ENCODE measurements at places on chromosomes 7 and 10.

DNA sequence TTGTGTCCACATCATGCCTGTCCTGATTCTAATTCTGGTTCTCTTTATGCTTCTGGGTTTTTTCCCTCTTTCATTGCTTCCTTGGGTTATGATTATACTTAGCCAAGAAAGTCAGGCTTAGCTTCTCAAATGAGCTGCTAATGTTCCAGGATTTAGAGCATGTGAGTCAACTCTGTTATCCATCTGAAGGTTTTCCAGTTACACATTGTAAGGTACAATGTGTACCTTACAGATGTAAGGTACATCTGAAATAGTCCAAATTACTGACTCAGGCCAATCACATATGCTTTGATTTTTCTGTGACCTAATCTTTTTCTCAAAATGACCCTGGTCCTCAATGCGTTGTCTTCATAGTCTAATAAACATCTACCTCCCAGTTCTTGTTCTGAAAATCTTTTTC is 13.3 kb upstream of the MIOS start:
- no peak for DNase-seq

GRCh38 chr10:95758351-95759025 is 2.5 kb downstream of the ENTPD1 start:
- no peak for DNase-seq

GRCh38 chr7:154684666-154685563 is 318.0 kb downstream of the PAXIP1 start:
- no peak for DNase-seq

GRCh38 chr10:78413076-78414055 is 379.7 kb downstream of the RPS24 start:
- DNase-seq: no peak

GRCh38 chr7:43014406-43014805 is 82.2 kb downstream of the MRPL32 start:
- DNase-seq: no peak

GRCh38 chr7:137981668-137982067 is 20.2 kb downstream of the CREB3L2 start:
- no peak for DNase-seq

Measured in NCI-H1436 (cell line).